Cortex of kidney (tissue), 1 donor: ENCODE measurements at places on chromosomes 3 and 15.

DNA sequence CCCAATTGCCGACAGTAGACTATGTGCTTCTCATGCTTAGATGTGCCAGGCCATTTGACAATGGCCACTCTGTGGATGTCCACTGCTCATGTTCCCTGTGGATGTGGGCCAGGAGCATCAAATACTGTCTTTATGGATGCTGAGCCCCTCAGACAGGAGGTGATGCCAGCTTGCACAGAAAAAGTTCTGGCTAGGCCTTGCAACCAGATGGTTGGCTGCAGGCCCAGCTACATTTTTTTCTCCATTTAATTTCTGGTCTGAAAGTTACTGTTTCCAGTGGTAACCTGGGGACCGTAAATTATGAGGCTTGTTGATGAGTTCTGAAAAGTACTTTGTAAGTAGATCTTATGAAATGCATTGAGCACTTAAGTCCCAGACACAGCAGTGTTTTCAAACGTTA lies 228.5 kb downstream of the CHL1 start:
- DNase-seq = no peak

- DNase-seq = no peak
Measured at GRCh38 chr3:42838571-42838970, 29.3 kb downstream of the ACKR2 start.

DNA sequence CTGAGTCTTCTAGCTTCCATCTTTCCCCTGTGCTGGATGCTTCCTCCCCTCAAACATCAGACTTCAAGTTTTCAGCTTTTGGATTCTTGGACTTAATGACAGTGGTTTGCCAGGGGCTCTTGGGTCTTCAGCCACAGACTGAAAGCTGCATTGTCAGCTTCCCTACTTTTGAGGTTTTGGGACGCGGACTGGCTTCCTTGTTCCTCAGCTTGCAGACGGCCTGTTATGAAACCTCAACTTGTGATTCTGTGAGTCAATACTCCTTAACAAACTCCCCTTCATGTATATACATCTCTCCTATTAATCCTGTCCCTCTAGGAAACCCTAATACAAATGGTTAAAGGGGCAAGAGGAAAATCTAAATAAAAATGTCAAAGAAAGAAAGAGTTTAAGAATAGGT lies 100.1 kb downstream of the ABI3BP start:
- DNase-seq = no peak

DNA sequence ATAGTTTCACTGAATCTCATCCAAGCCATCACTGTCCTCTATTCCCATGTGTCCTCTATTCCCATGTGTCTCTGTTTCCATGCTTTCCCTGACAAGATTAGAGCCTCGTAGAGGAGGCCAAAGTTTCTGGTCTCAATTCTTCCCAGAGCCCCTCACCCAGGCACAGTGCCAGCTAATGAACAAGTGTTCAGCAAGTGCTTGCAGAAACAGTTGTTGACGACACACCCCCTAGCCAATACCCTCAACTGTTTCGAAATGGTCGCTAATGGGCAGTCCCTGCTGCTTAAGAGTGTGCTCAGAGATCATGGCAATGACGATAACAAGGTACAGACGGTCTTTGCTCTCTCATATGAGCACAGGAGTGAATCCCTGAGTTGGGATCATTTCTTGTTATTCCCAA lies 73.4 kb downstream of the FAM174B start:
- DNase-seq = no peak

GRCh38 chr3:152891678-152892077 lies 56.7 kb downstream of the P2RY1 start:
- DNase-seq = no peak
